ENCODE measurements at places on chromosomes 6 and 20.
A peak's percentile ranks its signal among the peaks of the same experiment; 100 is the strongest.

DNA sequence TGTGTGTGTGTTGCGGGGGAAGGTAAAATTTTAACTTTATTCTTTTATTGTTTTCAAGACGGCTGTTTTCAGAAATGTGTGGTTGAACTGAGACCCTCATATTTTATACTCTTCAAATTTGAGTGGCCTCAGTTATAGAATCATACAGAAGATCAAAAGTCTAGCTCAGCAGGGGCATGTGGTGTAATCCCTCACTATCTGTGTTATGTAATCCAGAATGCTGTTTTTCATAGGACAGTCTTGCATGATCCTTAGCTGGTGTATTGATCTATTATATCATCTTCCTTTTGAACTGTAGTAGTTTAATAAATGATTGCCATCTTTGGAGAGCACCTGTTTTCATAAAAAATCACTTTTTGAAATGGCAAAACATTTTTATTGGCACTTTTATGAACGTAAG lies 1.4 kb downstream of the PLCB4 start:
- DNase-seq = no peak

- DNase-seq = no peak
Observed at GRCh38 chr6:108959972-108960582, 111.9 kb downstream of the ARMC2 start.

GRCh38 chr6:85388531-85388930 lies 61.4 kb upstream of the NT5E start:
- no peak for DNase-seq

GRCh38 chr20:41482647-41483552 lies 116.3 kb upstream of the EMILIN3 start:
- peak; percentile 97 for DNase-seq

DNA sequence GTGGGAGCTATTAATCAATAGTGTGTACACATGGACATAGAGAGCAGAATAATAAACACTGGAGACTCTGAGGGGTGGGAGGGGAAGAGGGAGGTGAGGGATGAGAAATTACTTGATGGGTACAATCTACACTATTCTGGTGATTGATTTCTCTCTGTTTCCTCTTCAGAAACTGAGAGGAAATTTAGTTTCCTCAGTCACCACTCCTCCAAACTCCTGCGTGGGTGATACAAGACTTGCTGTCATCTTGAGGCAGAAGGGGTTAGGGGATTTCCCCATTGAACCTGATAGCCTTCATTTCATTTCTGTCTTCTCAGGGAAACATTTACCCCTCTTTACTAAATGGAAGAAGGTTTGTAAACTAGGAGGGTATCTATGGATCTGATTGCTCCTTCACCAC lies 84.3 kb upstream of the ESR1 start:
- DNase-seq = no peak

DNA sequence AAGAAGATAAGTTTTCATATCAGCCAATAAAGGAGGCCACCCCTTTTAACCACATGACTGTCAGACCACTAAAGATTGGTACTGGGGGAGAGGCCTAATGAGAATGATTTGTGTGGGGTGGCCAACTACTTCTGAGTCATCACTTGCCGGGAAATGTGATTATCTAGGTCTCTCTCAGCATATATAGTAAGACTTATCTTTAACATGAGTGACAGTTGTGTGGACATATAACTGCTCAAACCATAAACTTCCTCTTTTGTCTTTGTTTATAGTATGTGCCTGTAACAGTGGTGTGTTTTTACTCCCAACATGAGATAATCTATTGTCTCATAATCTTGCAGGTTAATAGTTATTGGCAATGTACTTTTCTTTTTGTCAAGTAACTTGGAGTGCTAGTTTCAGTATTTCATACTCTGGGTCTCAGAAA lies 312.4 kb downstream of the CDKAL1 start:
- peak; percentile 19 for DNase-seq

- no peak for DNase-seq
Observed at GRCh38 chr6:3725145-3726047, 26.1 kb downstream of the PXDC1 start.

GRCh38 chr20:40941133-40941610 lies 87.5 kb upstream of the TOP1 start:
- no peak for DNase-seq

DNA sequence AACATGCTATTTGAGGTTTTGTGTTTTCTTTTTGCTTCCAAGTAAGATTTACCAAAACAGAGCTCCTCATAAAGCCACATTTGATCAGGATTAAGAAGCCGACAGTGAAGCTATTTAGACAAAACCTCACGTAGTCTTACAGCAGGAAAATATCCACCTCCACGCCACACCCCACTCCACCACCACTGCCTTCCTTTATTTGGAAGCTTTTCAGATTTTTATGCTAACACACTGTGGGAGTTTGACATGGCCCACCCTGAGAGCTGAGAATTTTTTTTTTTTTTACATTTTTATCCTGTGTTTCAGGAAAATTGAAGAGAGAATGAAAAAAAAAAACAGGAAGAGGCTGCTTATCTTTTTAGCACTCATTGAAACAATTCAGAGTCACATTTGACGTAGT lies 104.8 kb upstream of the MC3R start:
- DNase-seq = no peak

DNA sequence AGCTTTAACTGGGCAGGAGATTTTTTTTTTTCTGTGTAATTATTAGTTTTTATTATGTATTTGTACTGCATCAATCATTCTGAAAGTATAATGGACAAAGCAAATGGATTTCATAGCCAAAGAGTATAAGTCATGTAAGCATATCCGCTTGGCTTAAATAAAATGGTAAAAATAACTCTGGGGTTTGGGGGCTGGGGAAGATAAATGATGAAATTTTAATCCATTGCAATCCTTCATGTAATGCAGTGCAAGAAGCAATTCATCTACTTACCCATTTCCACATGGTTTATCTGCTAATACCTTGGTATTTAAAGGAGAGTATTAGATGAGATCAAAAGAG lies 781.4 kb downstream of the QKI start:
- DNase-seq = no peak

DNA sequence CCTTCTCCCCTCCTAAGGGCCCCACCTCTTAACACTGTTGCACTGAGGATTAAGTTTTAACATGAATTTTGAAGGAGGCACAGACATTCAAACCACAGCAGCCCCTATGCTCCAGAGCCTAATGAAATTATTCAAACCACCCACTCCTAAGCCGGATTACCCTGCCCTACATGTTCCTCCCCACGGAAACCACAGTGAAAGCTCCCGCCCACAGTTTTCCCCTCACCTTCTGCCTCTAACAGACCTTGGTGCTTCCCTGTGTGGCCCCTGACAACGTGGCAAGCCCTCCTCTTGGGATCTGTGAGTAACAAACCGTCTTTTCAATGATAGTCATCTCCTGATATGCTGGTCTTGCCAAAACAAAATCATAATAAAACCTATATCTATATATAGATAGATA lies 74.8 kb downstream of the RIN2 start:
- no peak for DNase-seq

GRCh38 chr6:130150906-130151305 lies 71.8 kb downstream of the SAMD3 start:
- no peak for DNase-seq

- no peak for DNase-seq
Observed at GRCh38 chr20:35294293-35294685, 2.1 kb upstream of the FAM83C start.

DNA sequence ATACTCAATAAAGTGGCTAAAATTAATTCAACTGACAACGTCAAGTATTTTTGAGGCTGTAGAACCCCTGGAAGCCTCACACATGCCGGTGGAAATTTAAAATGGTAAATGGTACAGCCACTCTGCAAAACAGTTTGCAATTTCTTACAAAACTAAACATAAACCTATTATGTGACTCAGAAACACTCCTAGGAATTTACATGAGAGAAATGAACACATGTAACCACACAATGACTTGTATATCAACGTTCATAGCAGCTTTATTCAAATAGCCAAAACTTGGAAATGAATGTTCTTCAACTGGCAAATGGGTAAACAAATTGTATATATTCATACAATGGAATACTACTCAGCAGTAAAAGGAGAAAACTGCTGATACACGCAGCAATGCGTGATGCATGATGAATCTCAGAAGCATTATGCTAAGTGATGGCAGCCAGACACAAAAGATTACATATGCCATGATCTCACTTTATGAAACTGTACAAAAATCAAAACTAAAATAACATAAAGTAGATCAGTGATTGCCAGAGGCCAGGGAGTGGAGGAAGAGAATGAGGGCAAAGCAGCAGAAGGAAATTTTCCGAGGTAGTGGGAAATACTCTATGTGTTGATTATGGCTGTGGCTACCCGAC lies 112.5 kb downstream of the FAM50B start:
- DNase-seq = peak; percentile 44

- DNase-seq = no peak
Observed at GRCh38 chr6:96491926-96492325, 29.7 kb upstream of the UFL1 start.

- DNase-seq = no peak
Observed at GRCh38 chr6:134584847-134585516, 267.1 kb upstream of the SGK1 start.

DNA sequence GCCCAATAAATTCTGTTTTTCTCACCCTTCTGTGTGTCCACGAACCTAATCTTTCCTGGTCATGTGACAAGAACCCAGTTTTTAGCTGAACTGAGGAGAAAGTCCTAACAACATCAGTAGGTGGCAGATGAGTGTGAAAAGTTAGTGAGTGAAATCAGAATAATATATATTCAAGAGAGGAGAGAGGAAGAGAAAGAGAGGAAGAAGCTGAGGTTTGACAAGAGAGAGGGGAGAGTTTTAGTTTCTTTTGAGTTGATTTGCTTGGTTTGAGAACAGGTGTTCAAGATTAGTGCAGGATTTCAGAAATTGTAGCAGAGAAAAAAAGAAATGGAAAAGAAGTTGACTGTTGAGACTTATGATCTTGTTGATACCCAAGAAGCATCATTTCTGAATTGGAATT lies 930.5 kb upstream of the FLRT3 start:
- DNase-seq = no peak

DNA sequence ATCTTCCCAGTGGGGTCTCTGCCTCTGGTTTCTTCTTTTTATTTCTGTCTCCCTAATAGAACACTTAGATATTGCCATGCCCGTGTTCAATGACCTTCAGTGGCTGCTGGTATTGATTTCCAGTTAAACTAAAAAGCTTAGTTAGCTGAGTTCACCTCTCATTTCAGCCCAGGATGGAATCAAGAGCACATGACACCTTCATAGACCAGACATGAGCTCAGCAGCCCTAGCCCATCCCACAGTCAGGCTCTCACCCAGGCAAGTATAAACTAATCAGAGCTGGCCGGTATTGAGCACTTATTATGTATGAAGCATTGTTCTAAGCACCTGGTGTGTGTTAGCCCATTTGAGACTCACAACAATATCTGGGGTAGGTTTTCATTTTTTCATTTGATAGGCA lies 33.7 kb upstream of the PLEKHG1 start:
- no peak for DNase-seq

GRCh38 chr6:41457303-41457670 lies 88.9 kb upstream of the FOXP4 start:
- DNase-seq = no peak

- DNase-seq = peak; percentile 61
Observed at GRCh38 chr6:43074847-43075669, 1.1 kb upstream of the PTK7 start.

- no peak for DNase-seq
Observed at GRCh38 chr6:2480267-2480966, 235.0 kb upstream of the GMDS start.

DNA sequence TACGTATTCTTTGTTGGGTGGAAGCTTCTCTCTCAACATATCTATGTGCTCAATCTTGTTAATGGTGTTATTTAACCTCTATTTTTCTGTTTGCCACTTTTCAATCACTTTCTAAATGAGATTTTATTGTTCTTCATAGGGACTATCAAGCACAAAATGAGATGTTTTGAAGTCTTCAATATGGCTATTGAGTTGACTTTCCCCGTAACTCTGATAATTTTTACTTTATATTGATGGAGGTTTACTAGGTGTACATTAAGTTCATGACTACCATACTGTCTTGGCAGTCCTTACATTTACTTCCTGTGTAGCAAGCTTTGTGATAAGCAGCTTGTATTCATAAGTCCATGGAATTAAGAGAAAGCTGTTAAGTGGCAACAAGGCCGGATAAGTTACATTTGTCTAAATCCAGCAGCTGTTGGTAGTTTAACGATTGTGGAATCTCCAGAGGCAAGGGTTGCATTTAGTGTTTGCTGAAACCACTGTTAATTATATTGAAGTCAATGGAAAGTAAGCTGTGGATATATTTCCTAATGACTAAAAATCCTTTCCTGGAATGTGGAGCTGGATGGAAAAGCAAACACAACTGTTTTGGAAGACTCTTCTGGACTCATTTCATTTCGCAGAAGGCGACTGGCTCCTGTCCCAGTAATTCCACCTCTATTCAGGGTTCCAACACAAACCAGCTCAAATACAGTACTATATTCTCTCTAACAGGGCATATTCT lies 57.3 kb upstream of the SMIM29 start:
- peak; percentile 25 for DNase-seq

GRCh38 chr6:113449051-113449450 lies 408.1 kb upstream of the MARCKS start:
- DNase-seq = peak; percentile 71

GRCh38 chr20:21450572-21450971 lies 53.2 kb upstream of the NKX2-4 start:
- DNase-seq = peak; percentile 3

DNA sequence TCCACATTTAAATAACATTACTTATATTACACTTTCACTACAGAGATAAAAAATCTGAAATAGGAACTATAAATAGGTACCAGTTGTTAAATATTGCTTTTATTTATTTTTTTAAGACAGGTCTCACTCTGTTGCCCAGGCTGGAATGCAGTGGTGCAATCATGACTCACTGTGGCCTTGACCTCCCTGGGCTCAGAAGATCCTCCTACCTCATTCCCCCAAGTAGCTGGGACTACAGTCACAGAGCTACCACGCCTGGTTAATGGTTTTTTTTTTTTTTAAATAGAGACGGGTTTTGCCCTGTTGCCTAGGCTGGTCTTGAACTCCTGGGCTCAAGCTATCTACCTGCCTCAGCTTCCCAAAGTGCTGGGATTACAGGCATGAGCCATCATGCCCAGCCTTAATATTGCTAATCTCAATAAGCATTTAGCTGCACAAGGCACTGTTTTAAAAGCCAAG lies 17.3 kb downstream of the EEF1E1 start:
- DNase-seq = peak; percentile 96

DNA sequence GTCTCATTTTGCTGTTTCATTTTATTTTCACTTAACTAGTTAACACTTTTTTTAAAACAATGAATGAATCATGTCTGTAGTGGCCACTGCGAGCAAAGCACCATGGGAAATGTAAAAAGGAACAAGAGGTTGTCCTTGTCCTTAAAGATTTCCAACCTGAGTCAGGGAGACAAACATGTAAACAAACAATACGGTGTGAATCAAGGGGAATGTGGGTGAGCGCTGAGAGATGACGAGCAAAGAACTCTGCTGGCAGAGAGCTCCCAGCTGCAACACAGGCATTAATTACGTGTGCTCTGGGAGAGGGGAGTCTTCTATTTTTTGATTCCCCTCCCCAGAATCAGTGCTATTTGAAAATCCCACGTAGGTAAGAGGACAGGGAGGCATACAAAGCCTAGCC lies 84.3 kb downstream of the ATXN1 start:
- DNase-seq = peak; percentile 39

GRCh38 chr6:90173262-90173925 lies 123.2 kb downstream of the BACH2 start:
- no peak for DNase-seq

GRCh38 chr6:162856885-162857284 lies 129.1 kb downstream of the PACRG start:
- peak; percentile 90 for DNase-seq

Measured in fibroblast of skin of back (primary cell).